Nucleus accumbens (tissue), 56 donors: ENCODE measurements at places on chromosomes 6 and 20.

DNA sequence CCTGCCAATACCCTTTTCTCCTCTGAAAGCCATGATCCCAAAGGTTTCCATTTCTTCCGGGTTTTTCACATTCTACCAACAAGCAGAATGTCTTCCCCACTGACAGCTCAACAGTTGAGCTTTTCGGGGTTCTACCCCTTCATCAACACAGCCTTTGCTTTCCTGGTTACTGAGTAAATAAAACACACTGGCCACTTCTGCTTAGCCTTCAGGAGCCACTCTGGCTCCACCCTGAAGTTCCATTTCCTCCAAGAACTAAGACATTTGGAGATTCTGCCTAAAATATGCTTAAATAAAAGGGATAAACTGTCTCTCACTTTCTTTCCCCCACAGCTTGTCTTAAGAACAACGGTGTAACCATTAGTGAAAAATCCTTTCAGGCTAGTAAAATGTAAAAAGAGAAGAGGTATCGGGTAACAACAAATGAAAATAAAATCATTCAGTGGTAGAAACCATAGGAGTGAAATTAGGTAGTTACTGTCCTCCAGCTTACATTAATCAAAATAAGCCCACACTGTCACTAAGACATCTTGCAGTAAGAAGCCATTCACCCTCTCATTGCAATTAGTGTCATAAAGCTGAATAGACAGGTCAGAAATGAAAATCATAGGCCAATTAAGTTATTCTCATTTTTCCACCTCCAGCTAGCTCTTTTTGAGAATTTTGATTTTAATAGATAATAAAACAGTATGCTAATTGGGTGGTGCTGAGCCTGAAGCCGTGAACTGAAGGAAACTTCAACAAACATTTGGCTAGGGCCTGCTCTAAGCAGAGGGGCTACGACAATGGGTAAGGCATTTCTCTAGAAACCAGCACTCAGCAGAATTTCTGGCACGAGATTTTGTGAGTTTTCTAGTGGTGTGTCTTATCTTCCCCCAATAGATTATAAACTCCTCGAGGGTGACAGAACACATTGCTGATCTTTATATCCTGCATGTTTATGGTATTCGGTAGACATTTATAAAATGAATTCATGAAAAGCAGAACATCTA is 194.2 kb downstream of the KHDC1L start:
- no peak for DNase-seq

DNA sequence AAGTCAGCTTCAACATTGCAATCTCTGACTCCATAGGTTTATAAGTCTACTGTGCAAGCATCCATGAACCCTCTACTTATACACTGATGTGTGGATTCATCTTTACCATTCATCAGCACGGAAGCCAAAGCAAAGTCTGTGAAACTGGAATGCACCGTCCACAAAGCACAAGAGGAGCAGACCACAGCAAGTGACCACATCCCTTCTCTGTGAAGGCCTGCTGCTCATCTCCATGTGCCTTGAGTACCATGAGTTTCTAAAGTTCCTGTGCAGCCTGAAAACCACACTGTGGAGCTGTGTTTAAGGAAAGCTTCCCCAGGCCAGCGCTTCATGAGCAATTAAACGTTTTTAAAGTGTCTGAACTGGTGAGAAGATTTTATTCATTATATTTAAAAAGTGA is 20.0 kb downstream of the GABRR1 start:
- no peak for DNase-seq

GRCh38 chr6:2964793-2965505 is 6.4 kb downstream of the SERPINB6 start:
- no peak for DNase-seq

GRCh38 chr20:22088882-22089281 is 383.4 kb downstream of the PAX1 start:
- DNase-seq, result no peak

DNA sequence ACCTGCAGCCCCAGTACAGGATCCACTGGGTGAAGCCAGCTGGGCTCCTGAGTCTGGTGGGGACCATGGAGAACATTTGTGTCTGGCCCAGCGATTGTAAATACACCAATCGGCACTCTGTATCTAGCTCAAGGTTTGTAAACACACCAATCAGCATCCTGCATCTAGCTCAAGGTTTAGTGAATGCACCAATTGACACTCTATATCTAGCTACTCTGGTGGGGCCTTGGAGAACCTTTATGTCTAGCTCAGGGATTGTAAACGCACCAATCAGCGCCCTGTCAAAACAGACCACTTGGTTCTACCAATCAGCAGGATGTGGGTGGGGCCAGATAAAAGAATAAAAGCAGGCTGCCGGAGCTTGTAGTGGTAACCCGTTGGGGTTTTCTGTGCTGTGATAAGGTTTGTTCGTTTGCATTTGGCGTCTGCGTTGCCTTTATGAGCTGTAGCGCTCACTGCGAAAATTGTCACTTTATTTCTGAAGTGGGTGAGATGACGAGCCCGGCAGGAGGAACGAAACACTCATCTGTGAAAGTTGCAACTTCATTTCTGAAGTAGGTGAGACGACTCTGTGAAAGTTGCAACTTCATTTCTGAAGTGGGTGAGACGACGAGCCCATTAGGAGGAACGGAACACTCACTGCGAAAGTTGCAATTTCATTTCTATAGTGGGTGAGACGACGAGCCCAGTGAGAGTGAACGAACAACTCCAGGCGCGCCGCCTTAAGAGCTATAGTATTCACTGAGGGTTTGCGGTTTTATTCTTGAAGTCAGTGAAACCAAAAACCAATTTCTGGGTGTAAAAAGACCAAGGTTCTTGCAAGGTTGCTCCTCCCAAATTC is 31.1 kb downstream of the SERPINB6 start:
- DNase-seq, result no peak

DNA sequence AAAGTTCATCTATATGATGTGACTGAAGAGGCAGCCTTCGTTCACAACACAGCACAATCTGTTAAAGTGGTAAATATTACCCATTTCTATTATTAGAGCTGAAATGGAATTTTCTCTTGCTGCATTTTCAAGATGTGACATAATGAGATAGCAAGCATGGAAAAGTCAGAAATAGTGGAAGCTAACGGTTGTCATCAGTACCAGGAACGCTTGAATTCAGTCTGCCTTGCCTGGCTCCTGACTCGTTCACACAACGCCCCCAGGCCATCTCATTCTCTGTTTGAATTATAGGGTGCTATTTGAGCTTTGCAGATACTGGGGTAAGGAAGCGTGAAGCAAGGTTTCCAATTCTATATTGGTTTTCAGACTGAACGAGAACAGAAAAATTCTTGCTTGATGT is 116.5 kb upstream of the MAP3K7 start:
- DNase-seq, result no peak

DNA sequence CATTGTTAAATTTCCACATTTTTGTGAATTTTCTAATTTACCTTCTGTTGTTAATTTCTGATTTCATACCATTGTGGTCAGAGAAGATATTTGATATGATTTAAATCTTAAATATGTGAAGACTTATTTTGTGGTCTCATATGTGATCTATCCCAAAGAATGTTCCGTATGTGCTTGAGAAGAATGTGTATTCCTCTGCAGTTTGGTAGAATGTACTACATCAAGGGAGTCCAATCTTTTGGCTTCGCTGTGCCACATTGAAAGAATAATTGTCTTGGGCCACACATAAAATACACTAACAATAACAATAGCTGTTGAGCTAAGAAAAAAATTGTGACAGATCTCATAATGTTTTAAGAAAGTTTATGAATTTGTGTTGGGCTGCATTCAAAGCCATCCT is 176.2 kb upstream of the PRND start:
- no peak for DNase-seq

DNA sequence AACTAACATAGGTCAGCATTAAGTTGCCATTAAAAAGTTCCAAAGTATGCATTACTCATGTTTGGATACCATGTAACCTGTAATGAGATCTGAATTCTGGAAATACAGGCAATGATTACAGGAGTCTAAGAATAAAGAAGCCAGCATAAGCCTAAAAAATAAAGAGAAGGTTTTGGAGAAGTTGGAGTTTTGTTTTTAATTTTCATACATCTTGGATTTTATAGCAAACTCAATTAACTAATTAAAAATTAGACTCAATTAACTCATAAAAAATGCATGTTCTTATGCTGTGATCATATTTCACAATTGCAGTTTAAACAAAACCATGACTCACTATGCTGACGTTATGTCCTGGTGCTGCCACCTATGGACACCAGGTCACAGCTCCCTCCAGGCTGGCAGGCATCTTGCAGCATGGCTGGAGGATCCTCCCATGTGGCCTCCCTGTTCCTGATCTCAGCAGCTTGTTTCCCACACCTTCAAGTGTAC is 648.8 kb upstream of the AGPAT4 start:
- no peak for DNase-seq

GRCh38 chr6:42154461-42155209 is 12.2 kb upstream of the C6orf132 start:
- DNase-seq, result no peak

DNA sequence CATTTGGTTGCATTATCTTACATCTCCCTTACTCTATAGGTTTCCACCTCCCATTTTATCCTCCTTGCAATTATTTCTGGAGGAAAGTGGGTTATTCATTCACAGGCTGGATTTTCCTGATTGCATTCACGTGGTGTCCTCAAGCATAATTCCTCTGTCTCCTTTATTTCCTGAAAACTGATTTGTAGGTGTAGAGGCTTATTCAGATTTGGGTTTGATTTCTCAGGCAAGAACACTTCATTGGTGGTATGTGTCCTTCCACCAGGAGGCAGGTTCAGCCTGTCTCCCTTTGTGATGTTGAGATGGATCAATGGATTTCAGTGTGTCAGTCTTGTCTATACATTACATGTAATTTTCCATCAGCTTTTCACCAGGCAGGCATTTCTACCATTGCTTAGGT is 17.3 kb downstream of the DNPH1 start:
- no peak for DNase-seq

GRCh38 chr6:32462609-32463008 is 22.9 kb downstream of the HLA-DRA start:
- no peak for DNase-seq

GRCh38 chr6:129390900-129391299 is 319.1 kb downstream of the ARHGAP18 start:
- no peak for DNase-seq

DNA sequence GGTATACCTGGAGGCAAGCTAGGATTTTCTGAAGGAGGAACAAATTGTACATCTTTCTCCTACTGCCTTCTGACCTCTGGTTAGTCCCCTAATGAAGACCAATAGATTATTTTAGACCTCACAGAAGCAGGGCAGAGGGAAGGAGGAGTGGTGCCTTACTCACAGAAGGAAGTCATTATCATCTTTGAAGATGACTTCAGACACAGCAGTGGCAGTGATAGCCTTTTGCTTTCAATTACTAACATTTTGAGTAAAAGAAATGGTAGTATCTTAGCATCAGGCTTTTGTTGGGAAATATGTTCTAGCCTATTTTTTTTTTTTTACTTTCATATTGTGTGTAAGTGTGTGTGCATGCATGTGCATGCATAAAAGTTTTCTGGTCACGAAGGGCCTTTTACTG is 164.2 kb upstream of the PLN start:
- DNase-seq, result no peak

- DNase-seq, result no peak
These were observed 655.3 kb downstream of the PHF3 start for GRCh38 chr6:64290867-64291266.

DNA sequence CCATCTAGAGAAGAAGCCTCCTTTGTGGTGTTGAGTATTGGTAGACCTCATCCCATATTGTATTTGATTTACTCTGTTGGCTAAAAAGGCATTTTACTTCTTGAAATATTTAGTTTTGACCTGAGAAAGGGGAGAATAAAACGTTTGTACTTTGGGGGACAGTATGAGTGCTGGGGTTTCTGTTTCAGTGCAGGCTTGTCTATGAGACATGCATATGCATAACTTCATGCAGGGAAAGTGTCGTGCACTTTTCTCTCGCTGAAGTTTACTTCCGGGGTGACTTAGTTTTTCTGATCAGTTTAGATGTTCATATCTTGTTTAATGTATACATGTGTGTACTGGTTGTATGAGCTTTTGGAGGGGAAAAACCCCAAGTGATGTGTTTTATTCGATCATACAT is 59.5 kb downstream of the UTRN start:
- DNase-seq, result no peak

GRCh38 chr6:53646606-53647005 is 18.9 kb downstream of the KLHL31 start:
- no peak for DNase-seq

DNA sequence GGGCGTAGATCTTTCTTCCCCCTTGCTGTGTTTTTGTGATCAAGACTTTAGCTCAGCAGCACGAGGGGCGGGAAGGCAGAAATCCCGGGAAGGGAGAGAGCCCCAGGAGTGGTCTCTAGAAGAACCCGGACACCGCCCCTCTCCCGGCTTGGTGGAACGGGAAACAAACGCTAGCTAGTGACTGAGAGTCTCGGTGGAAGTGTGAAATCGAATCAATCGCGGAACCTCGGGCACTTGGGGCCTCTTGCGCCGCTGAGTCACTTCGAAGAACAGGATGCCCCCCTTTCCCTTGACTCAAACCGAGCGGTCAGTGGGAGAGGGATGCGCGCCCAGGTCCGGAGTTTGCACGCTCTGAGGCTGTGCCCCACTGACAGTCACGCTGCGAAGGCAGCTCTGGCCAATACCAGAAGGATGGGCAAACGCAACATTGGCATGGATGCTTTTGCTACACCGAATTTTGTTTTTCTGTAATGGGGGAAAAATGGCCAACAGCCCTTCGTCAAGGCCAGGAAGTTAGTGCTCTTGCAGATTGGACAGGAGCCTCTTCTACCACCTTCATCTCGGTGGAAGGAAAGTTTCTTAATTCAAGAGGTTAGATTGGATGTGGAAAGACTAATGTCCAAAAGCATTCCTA is 1.6 kb upstream of the OLIG3 start:
- DNase-seq, result no peak

GRCh38 chr20:62142252-62143080 is 728 bp downstream of the PSMA7 start:
- DNase-seq, result no peak

GRCh38 chr20:5848711-5849505 is 98.7 kb downstream of the SHLD1 start:
- DNase-seq, result no peak

DNA sequence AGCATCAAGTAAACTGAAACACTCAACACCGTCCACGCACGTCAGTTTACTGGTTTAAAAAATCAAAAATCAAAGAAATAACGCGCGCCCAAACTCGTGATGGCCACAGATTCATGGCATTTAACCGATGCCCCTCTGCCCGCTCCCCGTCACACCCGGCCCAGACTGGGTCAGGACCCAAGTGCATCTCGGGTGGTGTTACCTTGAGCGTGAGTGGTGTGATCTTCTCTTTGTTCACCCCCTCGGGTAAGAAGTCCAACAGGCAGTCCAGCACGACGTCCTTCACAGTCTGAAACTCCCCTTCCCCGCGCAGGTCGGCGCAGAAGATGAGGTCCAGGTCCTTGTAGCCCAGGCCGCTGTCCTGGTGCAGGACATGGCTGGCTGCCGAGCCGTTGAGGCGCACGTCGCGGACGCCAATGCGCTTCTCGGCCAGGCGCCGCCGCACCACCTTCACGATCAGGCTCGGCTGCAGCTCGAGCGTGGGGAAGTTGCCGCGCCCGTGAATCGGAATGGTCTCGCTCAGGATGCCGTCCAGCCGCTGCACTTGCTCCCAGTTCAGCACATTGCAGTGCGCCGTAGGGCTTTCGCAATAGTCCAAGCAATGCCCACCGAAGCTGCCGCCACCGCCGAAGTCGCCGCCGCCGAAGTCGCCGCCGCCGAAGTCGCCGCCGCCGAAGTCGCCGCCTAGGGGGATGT is 945 bp downstream of the TENT5A start:
- DNase-seq, result no peak
